ENCODE measurements at places on chromosomes 7 and 10. TPM values are rescaled to one million over a fixed set of nuclear protein-coding genes. Genes with fewer than 3 reads are reported as not detected.

The PLXNA4 gene
- total RNA-seq, result 1.0 TPM

The RARRES2 gene
- 223 TPM for total RNA-seq

The RAMP3 gene
- total RNA-seq, result 0.31 TPM

The CUTC gene
- 23.6 TPM for total RNA-seq

The CXCL12 gene
- total RNA-seq, result 21.1 TPM

The MRLN gene
- not detected for total RNA-seq

DNA sequence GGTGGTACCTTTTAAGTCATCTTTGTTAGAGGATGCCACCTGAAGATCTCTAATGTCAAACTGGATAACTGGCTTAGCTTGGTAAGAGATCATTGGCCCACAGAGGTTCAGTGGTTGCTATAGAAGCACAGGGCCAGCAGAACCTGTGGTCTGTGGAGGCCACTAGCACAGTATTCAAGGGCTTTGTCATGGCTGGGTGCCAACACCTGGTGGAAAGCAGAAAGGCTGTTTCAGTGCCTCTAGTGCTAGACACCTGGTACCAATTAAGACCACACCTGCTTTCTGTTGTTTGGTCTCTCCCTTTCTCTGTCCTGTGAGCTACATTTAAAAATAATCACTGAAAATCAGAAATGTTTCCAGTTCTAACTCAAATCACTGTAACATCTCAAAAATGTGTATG lies 10.0 kb upstream of the PCGF5 start:
- no peak for DNase-seq

- no peak for DNase-seq
Measured at GRCh38 chr10:3714967-3715366, 70.0 kb downstream of the KLF6 start.

- DNase-seq, result no peak
Measured at GRCh38 chr7:148115308-148115707, 475.3 kb upstream of the C7orf33 start.

DNA sequence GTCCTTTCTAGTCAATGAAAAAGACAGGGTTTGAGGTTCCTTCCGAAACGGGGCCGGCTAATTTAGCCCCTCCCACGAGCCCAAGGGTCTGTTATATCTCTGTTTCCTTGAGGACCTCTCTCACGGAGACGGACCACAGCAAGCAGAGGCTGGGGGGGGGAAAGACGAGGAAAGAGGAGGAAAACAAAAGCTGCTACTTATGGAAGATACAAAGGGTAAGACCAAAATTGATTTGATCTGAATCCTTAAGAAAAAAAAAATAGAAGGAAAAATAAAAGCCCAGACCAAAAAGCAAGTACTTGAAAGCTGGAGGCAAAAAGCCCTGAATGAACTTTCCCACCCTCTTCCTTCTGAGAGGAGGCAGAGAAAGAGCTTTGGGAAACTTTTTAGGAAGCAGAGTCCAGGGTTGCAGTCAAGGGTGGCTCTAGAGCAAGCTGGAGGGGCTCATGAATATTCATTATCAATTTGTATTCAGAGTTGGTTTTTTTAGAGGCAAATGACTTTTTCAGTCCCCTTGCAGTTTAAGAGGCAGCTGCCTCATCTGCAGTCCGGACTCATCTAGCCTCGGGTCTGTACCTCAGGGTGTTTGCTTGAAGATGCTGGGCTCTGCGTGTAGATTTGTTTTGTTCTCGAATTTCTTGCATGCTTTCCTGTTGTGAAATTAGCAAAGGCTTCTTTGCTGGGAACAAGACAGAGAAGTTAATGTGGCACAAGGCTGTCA lies at the start of gene ENTPD1:
TSS of gene ENTPD1 (plus strand) at position 123 of the 721 bp plus-strand sequence. CDS start at position 200, 77 bp downstream.
- DNase-seq, result peak; percentile 45

DNA sequence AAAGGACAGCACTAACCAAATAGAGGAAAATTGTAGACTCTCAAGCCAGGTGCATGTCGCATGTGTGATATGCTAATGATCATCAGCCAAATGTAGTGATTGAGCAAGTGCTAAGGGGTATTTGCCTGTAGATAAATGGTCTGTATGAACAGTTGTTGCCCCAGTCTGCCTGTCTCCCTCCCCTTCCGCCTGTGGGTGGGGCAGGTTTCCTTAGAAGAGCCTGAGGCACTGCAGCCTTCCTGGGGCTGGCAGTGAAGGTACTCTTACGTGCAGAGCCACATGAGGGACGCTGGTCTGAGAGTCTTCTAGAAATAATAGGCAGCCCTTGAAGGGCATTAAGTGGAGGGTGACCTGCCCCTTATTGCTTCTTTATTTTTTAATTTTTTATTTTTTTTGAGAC lies 152.1 kb downstream of the SNX10 start:
- no peak for DNase-seq

DNA sequence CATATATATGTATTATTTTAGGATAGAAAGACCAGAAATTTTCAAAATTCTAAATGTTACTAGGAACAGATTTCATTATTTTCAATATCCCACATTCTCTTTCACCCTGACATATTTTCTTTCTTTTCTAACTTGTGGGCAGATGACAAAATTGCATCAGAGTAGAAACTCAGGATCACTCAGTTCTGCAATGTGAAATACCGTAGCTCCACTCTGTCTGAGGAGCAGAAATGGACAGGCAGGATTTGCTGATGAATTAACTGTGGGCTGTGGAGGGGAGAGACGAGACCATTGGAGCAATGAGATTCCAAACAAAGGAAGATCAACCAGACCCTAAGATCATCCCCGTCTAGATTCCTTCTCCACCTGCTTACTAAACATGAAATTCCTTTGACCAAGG lies 37.0 kb upstream of the SVOPL start:
- no peak for DNase-seq

DNA sequence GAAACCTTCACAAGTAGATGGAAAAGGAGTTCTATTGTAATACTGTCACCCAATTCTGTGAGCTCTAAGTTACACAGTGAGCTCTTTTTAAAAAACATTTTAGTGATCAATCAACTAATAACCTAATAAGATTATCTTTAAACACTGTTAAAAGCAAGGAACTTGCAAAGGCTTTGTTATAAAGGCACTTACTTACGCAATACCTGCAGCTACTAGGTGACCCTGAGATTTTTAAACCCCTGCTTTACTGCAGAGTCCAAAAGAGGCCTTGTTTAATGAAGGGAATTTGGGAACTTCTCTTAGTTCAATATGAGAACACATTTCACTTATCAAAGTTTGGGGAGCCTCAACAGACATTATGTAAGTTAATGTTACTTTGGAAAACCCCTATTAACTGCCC lies 53.3 kb downstream of the P4HA1 start:
- no peak for DNase-seq

GRCh38 chr10:36254199-36254598 lies 612.1 kb upstream of the FZD8 start:
- no peak for DNase-seq

Data from H7 (cell line).